ENCODE measurements at places on chromosomes 3 and 15.
A peak's percentile ranks its signal among the peaks of the same experiment; 100 is the strongest.

GRCh38 chr3:14767245-14768051, 51.3 kb upstream of the FGD5 start:
- DNase-seq = no peak

- DNase-seq = no peak
Measured at GRCh38 chr3:124972457-124972856, 37.9 kb upstream of the MUC13 start.

GRCh38 chr3:82493858-82494257, 732.4 kb upstream of the GBE1 start:
- DNase-seq = no peak

DNA sequence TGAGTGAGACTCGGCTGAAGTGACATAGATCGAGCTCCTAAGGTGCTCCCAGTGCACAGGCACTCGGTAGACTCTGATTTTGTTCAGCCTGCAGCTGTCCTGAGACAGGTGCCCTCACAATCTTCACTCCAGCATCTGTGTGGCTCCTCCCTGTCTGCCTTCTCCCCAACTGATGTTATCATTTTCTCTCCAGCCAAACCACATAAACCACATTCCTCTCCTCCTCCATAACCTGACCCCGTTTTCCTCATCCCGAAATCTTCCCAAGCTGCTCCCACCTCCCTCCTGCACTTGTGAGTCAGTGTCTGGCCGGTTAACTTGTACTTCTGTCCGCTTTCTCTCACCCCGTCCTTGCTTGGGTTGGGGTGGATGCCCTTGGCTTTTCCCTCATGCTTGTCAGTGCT, 93.3 kb upstream of the HACD2 start:
- no peak for DNase-seq

GRCh38 chr3:123843668-123844067, 40.5 kb downstream of the MYLK start:
- no peak for DNase-seq

DNA sequence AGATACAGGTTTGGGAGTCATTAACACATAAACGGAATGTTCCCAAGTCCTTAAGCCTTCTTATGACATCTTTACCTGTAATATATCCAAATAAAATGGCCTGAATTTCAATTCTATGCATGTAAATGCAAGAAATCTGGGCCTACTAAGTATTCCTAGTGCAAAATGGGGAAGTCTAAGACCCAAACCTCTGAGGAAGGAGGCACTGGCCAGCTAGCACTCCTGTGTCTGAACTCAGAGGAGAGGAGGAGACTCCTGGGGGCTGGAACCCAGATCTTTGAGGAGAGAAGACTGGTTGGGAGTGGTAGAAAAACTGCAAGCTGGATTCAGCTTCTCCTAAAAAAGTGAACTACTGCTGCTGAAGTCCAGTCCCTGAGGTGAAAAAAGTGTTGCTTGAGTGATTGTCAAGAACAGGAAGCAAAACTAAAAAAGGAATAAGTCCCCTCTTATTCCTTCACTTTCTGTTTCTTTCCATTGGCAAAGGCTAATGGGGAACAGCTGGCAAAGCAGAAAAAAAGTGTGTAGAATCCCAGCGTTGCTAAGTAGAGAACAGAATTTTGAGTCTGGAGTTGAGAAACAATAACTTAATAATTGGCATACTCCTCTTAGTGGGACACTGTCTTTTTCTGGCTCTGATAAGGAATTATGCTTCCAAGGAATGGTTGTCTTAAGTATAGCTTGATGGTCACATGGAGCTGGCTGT, 54.8 kb upstream of the ATP2C1 start:
- peak; percentile 36 for DNase-seq

- DNase-seq = no peak
Measured at GRCh38 chr15:68386587-68387288, 45.2 kb downstream of the ITGA11 start.

DNA sequence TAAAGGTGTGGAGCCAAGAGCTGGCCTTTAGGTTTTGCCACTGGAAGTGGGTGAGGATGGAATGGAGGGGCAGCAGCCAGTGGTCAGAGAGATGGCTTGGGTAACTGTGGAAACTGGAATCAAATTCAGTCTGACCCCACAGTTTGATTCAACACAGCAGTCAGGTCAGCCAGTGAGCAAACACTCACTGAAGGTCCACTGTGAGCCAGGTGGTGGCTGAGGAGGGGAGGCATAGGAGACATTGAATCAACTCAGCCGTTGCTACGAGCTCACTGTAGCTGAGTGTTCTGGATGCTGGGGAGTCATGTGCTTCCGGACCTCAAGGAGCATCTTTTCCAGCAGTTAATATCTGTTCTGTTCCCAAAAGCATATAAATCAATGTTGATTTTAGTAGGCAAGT, 37.5 kb downstream of the LPP start:
- no peak for DNase-seq

DNA sequence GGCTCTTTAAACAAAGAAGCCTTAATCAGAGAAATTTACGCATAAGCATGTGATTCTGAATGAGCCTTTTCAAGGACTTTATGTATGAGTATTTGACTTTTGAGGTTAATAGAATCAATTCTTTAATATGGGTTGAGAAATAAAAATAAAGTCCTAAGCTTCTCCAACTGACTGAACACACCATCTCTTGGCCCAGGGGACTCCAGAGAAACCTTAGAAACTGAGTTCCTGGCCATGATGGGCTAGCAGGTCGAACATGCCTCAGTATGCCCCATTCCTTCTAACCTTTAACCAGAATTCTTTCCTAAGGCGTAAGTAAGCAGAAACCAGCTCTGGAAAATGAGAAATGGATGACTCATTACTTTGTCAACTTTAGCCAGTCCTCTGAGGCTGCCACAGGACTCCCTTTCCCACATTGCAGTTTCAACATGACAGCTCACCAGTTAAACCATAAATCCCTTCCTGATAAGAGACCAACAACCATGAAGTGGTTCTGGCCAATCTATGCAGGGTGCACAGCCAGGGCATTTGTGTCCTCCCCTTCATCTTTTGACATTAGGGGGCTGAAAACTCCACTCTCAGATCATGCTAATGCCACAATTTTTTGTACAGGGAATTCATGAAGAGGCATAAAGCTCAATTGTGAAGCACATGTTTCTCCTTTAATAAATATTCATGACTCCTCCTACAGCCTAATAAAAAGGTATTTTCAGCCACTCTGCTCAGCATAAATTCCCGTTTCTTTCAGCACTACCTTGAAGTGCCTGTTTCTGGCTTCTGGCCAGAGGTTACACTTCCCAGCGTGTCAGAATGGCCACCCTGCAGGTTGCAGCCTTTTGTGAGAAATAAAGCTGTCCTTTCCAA, 33.3 kb downstream of the TM4SF18 start:
- no peak for DNase-seq

GRCh38 chr3:18586076-18586475, 160.9 kb upstream of the SATB1 start:
- DNase-seq = no peak

GRCh38 chr15:40011303-40011702, 27.7 kb downstream of the SRP14 start:
- no peak for DNase-seq

GRCh38 chr15:84699538-84700191, 16.3 kb downstream of the SEC11A start:
- no peak for DNase-seq

GRCh38 chr15:62790546-62790945, 252.0 kb upstream of the TPM1 start:
- DNase-seq = no peak

DNA sequence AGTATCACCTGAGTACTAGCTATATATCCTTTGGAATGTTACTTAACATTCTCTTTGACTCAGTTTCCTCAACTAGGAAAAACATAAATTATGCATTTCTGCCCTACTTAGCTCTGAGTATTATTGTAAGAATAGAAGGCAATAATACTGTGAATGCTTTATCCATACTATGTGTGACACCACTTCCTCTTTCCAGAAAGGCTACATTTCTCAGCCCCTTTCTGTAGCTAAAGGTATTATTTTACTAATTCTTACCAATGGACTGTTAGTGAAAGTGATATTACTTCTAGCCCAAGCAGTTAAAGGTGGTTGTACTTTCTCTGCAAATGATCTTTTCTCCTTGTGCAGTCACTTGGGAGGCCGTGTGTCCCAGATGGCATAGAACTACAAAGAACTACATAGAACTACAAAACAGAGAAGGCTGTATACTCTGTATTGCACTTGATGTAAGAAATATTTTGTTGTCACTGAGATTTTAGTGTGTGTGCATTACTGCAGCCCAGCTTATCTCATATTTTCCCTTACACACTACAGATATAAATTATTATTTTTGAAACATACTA, 35.1 kb downstream of the MYH15 start:
- DNase-seq = no peak

DNA sequence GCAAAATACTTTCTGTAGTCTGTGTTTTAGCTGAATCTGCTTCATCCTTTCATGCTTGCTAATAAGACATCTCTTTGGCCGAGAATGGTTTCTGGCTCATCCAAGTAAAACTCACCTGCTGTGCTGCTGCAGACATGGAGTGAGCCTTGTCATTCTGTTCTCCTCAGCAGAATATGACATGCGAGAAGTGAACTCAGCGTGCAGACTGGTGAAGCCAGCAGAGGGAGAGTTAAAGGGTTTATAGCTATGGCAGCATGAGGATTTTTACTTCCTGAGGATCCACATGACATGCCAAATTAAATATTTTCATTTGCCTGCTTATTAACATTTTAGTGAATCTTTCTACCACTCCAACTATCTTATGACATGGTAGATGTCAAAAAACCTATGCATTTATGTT, 658.4 kb upstream of the NECTIN3 start:
- DNase-seq = no peak

GRCh38 chr15:55795031-55795430, 52.1 kb upstream of the PRTG start:
- no peak for DNase-seq

- peak; percentile 68 for DNase-seq
Measured at GRCh38 chr15:63233667-63234423, 43.6 kb upstream of the APH1B start.

DNA sequence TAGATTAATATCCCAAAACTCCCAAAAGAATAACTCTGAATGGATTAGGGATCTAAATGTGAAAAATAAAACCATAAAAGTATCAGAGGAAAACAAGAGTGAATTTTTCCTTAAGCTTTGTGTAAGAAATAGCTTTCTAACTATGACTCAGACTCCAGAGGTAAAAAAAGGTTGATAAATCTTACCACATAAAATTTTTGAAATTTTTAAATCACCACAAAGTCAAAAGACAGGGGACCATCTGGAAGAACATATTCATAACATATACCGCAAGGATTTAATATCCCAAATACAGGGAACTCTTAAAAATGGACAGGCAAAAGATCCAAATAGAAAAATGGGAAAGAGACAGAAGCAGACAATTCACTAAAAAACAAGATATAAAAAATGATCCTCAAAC, 145.0 kb downstream of the ARNT2 start:
- DNase-seq = no peak

- DNase-seq = no peak
Measured at GRCh38 chr3:138923531-138923994, 23.4 kb downstream of the FOXL2 start.

DNA sequence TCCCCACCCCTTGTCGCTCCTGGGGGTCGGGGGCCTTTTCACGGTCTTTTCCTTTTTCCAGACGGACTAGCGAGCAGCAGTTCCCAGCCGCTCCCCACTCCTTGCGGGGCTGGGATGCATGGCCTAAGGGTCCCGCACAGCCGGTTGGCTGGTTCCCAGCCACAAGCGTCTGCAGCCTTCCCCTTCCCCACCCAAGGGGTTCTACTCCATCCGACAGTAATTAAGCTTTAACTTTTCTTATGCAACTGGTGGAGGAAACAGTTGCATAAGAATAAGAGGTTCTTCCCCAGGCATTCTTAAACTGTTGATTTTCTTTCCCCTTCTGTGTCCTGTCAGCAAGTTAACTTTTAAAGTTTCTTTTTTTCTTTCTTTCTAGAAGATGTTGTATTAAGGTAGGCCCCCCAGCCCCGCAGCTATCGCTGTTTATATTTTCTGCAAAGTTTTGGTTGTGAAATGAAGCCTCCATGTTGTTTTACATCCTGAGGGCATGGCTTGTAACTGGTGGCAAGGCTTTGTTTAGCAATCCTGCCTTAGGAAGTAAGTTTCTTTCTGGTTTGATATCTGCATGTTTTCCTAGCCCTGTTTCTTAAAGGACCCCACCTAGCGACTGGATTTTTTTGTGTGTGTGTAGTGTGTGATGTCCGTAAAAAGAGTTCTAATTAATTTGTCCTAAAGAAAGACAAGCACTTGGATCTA, 207.5 kb downstream of the ZNF385D start:
- DNase-seq = no peak

DNA sequence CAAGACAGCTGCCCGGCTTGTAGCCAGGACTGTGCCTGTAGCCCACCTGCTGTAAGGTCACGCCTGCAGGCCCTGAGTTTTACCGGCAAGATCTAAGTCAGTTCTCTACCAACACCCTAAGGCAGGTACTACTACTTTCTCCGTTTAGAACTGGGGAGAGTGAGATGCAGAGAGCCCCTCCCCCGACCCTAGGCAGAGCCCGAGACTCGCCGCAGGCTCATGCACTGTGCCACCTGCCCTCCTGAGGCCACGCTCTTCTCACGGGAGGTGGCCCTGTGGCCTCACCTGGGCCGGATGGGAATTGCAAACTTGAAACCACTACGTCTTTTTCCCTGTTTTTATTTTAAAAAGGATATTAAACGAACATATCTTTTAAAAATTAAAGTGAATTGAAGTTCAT, 36.9 kb upstream of the PCSK6 start:
- no peak for DNase-seq

- no peak for DNase-seq
Measured at GRCh38 chr15:89144491-89144890, 56.2 kb downstream of the ABHD2 start.

DNA sequence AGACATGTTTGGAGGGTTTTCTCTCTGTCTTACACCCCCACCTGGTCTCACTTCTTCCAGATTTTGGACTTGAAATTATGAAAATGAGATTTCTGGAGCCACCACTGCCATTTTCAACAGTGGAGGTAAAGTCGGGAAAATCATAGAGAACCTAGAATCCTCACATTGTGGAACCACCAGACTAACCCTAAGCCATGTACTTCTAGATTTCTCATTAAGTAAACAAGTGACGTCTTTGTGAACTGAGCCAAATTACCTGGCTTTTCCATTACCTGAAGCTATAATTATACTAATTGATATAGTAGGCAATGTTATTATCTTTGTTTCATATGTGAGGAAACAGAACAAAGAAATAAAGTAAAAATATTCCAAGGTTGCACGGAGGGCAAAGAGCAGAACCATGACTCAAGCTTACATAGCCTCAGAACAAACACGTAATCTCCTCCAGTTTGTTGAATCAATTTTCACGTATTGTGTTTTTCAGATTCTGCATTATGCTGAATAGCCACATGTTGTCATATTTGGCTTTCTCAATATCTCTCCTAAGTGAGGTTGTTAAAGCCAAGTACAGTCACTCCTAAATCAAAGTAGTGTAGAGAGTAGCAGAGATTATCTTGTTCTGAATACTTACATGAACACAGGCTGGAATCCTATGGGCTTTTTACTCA, 101.3 kb upstream of the CMC1 start:
- no peak for DNase-seq

GRCh38 chr3:65999606-66000005, 39.1 kb downstream of the MAGI1 start:
- no peak for DNase-seq
